Activated CD8-positive, alpha-beta T cell treated with anti-CD3 and anti-CD28 coated beads, Interleukin-2, amount 10 ng/mL, durations not matched to agents 7 days and 5 days (primary cell): ENCODE measurements at places on chromosomes 13 and 19. TPM values are rescaled to one million over a fixed set of nuclear protein-coding genes. Genes with fewer than 3 reads are reported as not detected.

DNA sequence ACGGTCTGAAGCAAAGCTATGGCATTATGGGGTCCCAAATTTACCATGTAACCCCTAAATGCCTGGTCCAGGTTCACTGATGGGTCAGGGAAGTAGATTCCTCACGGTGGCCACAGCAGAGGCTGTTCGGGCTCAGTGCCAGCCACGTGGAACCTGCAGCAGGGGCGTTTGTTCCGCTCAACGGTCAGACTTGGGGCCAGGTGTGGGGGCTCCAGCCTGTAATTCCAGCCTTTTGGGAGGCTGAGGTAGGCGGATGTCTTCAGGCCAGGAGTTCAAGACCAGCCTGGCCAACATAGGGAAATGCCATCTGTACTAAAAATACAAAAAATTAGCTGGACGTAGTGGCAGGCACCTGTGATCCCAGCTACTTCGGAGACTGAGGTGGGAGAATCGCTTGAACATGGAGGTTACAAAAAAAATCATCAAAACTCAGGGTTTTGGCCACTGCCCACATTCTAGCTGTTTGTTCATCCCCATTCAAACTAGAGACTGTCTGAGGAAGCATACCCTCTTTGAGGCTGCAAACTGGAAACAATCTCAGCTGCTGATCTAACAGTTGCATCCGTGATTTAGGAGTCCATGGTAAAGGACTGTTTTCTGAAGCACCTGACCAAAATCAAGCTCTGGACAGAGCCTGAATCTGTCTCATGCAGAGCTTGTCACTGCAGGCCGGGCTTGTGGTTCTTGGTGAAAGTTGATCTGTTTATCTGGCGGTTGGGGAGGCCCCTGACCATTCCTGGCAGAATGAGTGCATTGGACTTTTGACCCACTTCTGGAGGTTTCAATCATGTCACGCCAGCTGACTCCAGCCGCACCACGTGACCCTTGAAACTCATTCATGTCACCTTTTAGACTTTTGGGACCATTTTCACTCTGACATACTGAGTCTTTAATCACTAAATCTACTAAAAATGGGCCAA, 30.2 kb upstream of the ZNF331 start:
- DNase-seq = no peak
- no peak overlapping the region for H3K4me3 ChIP-seq
- no peaks in the 10 kb centered on the region for H3K36me3 ChIP-seq

GRCh38 chr13:99056381-99057014, 78.6 kb upstream of the DOCK9 start:
- no peaks in the 10 kb centered on the region for H3K27me3 ChIP-seq
- peaks cover 13% of the 10 kb centered on the region for H3K36me3 ChIP-seq
- no peak for DNase-seq

- no peaks in the 10 kb centered on the region for H3K36me3 ChIP-seq
- H3K4me1 ChIP-seq = peaks cover 35% of the 10 kb centered on the region
- H3K4me3 ChIP-seq = peak overlapping the region; percentile 12
- no peak overlapping the region for H3K27ac ChIP-seq
- DNase-seq = peak; percentile 80
- peaks cover 42% of the 10 kb centered on the region for H3K27me3 ChIP-seq
Observed at GRCh38 chr19:49145573-49146407, 9.4 kb downstream of the HRC start.

- peaks cover 6% of the 10 kb centered on the region for H3K4me1 ChIP-seq
- H3K4me3 ChIP-seq = peak overlapping the region; percentile 42
- H3K27me3 ChIP-seq = peaks cover 48% of the 10 kb centered on the region
- no peak overlapping the region for H3K27ac ChIP-seq
- H3K36me3 ChIP-seq = peaks cover 12% of the 10 kb centered on the region
- DNase-seq = peak; percentile 21
Observed at GRCh38 chr13:52845334-52845761, 3.1 kb downstream of the PCDH8 start.

DNA sequence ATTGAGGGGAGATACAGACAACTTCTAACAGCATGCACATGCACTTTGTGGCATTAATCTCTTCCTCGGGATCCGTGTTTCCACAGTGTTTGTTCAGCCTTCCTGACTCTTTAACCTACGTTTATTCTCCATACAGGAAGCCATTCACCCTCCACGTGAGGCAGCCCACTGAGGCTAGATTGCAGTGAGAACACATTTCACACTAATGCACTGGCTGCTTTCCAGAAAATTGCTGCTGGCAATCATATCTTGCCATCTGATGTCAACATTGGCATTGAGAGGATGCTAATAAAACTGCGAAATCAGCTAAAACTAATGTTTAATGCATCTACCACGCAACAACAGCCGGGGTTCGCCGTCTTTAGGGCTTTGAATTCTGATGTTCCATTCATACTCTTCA, 30.0 kb downstream of the DCLK1 start:
- H3K27ac ChIP-seq = no peak overlapping the region
- H3K36me3 ChIP-seq = no peaks in the 10 kb centered on the region
- no peaks in the 10 kb centered on the region for H3K27me3 ChIP-seq
- DNase-seq = no peak
- no peaks in the 10 kb centered on the region for H3K4me1 ChIP-seq
- H3K4me3 ChIP-seq = no peak overlapping the region

GRCh38 chr13:40207001-40207478, 459.4 kb downstream of the FOXO1 start:
- H3K27me3 ChIP-seq = no peaks in the 10 kb centered on the region
- H3K36me3 ChIP-seq = peaks cover 24% of the 10 kb centered on the region
- DNase-seq = peak; percentile 25
- H3K4me3 ChIP-seq = no peak overlapping the region

DNA sequence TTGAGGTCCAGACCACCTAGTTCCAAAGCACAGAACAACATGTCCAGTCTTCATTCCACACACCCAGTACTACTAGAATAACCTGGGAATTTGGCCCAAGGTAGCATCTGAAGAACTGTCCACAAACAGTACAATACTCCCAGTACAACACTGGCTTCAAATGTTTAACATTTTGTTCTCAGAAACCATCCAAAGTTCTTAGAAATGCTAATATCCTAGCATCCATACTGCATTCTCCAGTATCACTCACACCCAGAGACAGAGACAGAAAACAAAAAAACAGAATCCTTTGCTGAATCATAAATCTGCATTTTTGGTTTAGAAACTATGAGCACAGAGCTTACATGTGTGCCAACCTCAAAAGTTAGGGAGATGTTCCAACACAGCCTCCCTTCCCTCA, 490.8 kb downstream of the FOXO1 start:
- peaks cover 35% of the 10 kb centered on the region for H3K4me1 ChIP-seq
- peaks cover 4% of the 10 kb centered on the region for H3K36me3 ChIP-seq
- H3K27ac ChIP-seq = no peak overlapping the region
- DNase-seq = no peak
- no peaks in the 10 kb centered on the region for H3K27me3 ChIP-seq

GRCh38 chr13:25833761-25834160, 218.1 kb downstream of the SHISA2 start:
- H3K4me1 ChIP-seq = no peaks in the 10 kb centered on the region
- no peak for DNase-seq
- H3K27ac ChIP-seq = no peak overlapping the region
- H3K36me3 ChIP-seq = no peaks in the 10 kb centered on the region
- peaks cover 2% of the 10 kb centered on the region for H3K27me3 ChIP-seq

DNA sequence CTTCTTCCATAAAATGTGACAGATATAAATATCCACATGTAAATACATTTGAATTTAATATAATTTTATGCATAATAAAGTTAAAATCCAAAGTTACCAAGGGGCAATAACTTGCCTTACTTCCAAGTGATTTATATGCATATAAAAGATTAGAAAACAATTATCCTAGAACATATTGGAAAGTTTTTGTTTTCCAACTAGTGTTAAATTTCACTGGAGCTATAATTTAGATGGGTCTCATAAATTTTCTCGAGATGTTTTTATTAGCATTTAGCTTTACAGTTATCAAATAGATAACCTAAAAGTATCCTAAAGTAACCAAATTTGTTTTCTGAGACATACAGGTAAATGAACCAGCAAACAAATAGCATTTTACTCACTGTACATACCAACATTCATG, 225.3 kb downstream of the SPRY2 start:
- no peak for DNase-seq
- no peaks in the 10 kb centered on the region for H3K4me1 ChIP-seq
- no peaks in the 10 kb centered on the region for H3K27me3 ChIP-seq

- H3K4me3 ChIP-seq = no peak overlapping the region
- no peaks in the 10 kb centered on the region for H3K36me3 ChIP-seq
- no peak overlapping the region for H3K27ac ChIP-seq
- DNase-seq = no peak
Observed at GRCh38 chr13:23987331-23987894, 90.1 kb upstream of the C1QTNF9B start.

- H3K4me3 ChIP-seq = no peak overlapping the region
- peaks cover 5% of the 10 kb centered on the region for H3K4me1 ChIP-seq
- no peaks in the 10 kb centered on the region for H3K27me3 ChIP-seq
- peak overlapping the region; percentile 41 for H3K27ac ChIP-seq
Observed at GRCh38 chr13:45508776-45509175, 44.0 kb downstream of the COG3 start.

Gene SHC2
- not detected for total RNA-seq

Gene ZNF728
- total RNA-seq = not detected

Gene TMIGD2
- 39.5 TPM for total RNA-seq

Gene PEX11G
- total RNA-seq = 1.5 TPM

Gene RNF17
- total RNA-seq = not detected

Gene FBXO17
- total RNA-seq = not detected

Gene GIPC3
- 0.31 TPM for total RNA-seq
